ENCODE measurements at places on chromosomes 16 and 17.

DNA sequence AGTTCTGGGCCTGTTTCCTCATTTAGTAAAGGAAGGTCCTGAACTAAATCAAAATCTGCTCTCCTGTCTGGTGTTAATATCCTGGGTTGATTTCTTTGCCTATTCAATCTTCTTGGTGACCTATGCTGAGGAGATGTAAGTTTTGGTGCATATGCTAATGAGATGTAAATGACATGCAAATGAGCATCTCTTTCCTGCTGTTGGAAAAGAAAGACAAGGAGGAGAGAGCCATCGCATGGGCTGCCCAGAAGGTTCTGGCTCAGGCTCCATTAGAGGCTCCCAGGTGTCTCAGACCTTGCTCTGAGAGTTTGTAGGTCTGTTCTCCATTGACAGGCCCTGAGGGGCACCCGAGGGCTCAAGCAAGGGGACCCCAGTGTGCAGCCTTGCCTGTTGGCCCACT is 3.3 kb downstream of the ABI3 start:
- DNase-seq: no peak

DNA sequence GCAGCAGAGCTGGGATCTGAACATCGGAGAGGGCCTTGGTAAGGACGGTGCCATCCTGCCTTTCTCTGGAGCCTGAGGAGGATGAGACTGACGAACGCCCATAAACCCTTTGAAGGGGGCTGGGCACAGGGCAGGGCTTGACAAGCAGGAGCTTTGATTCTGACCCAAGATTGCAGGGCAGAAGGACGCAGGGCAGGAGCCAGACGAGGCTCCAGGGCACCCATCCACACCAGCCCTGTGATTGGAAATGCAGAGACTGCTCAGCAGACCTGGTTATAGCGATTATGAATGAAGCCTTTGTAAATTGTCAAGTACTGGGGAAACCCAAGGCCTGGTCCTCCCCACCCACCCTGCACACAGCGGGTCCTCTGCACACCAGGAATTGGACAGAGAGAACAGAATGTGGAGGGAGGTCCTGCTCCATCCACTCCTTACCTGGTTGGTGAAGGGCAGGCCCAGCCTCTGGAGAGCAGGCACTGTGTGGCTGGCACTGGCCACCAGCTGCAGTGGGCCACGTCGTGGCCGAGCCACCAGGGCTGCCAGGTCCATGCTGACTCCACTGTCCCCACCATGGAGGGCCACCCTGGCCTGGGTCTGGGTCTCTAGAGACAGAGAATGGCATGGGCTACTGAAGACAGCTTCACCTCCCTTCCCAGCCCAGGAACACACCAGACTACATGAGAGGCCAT is 68.8 kb downstream of the RMI2 start:
- DNase-seq: no peak

DNA sequence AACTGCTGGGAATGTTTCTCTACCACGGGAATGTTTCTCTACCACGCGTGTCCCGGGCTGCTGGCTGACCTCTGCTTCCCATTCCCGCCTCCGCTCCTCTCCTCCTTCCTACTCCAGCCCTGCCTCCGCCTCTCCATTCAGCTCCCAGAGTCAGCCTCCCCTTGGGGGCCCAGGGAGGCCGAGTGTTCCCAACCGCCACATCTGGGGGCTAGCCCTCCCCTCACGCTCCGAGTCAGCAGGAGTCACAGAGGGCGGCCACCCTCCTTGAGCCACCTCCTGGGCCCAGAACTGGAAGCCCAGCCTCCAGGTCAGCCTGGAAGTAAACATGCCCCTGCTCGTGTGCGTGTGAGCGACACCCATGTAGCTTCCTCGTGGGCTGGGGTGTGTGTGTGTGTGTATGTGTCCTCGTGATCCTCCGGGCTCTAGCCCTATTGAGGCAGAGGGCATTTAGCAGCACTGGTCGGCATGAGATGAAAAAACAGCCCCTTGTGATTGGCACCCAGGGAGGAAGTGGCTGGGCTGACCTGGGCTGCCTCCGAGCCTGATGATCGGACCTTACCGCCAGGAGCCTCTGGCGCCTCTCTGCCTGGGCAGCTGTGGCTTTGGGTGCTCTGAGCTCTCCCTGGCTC is 7.3 kb downstream of the CYGB start:
- no peak for DNase-seq

GRCh38 chr16:88068476-88069396 is 117.5 kb downstream of the BANP start:
- DNase-seq: no peak

DNA sequence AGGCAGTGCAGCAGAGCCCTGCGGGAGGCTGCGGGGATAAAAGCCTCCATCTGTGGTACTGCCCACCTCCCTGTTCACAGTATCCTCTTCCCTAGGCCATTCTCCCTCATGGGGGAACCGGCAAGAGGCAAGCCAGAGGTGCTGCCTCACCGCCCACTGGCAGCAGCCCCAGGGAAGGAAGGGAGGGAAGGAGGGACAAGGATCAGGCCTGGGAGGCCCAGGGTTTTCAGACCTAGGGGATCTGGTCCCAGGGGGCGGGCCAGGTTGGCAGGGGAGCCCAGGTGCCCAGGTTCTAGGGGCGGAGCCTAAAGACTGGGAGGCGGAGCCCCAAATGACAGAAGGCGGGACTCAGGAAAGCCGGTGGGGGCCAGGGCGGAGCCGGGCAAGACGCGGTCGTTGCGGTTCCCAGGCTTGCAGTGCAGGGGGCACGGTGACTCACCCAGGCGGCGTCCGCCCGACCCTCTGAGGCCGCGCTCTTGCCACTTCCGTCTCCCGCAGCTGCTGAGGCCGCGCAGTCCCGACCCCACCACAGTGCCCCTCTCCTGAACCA is 3.0 kb upstream of the MTMR4 start:
- peak; percentile 73 for DNase-seq

GRCh38 chr17:32520737-32521404 is 34.1 kb downstream of the CDK5R1 start:
- no peak for DNase-seq

DNA sequence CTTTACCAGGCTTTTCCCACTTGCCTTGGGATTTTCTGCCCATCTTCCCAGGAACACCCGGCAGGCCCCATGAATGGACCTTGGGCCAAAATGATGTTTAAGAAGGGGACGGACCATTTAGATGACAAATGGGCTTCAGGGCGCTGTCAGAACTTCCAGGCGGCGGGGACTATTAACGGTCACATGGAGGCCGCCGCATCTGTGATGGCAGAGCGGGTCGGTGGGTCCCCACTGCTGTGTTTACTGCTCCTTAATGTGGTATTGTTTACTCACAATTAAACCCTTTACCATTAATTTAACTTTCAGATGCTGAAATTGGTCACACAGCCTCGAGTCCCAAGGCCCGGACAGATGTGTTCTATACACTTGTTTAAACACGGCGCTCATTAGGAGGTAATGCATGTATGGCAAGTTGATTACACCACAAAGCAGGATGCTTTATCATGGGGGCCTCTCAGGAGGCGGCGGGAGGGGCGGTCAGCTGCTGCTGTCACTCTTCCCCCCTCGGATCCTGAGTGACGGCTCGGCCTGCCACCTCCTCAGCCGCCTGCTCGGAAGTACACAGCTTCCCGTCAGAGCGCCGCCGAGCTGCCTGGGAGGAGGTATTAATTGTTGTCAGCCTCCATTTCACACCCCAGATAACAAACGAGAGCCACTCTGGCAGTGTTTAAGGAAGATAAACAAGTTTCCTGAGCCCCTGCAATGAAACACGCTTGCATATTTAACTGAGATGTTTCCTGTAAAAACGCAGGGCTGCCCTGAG is 83.9 kb upstream of the IRX3 start:
- DNase-seq: no peak

DNA sequence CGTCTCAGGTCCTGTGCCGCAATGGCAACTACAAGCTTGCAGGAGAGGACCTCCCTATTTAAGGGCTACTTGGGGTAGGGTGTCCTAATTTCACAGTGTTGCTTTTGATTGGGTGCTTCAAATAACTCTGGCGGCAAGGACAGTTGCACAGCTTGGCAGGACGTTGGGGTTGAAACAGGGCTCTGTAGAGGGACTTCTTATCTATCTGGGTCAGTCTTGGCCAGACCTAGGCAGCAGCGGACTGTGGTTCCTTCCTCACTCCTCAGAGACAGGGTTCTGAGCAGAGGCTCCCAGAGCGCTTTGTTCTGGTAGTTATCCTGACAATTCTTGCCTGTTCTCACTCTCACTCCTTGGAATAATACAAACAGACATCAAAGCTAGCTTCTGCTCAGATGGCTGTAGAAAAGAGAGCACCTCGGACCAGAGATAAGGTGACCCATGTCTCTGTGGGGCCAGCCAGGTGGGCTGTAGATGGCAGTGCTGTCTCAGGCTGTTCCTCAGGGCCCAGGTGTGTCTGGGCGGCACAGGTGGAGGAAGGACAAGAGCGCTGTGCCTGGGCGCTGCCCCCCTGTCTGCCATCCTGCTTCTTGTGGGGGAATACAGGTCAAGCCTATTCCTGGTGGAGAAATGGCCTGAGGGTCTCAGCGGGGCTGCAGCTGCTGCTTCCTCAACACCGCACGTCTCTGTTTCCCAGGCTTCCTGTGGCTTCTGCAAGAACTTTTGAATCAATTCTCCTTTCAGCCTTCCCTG is 61.0 kb downstream of the PLD6 start:
- DNase-seq: no peak

DNA sequence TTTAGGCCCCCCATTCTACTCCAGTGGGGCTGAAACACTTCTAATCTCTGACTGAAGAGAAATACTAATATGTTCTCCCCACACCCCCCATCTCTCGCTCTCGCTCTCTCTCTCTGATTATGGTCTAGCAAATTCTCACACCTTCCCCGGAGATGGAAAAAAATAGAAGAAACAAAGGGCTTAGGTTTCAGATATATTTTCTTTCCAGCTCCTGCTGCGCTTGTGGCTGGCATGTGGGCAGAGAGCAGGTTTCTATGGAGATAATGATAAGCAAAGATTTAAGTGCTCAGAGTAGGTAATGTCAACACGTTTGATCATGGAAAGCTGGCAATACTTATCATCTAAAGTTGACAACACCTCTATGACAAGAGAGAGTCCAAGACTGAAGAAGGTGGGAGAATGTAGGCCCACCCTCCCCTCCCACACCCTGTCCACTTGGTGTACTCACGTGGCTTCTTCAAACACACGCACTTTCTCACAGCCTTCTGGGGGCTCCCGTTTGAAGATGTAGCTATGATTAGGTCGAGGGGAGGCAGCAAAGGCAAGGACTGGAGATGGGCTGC is 8.0 kb upstream of the SLC35B1 start:
- DNase-seq: no peak

DNA sequence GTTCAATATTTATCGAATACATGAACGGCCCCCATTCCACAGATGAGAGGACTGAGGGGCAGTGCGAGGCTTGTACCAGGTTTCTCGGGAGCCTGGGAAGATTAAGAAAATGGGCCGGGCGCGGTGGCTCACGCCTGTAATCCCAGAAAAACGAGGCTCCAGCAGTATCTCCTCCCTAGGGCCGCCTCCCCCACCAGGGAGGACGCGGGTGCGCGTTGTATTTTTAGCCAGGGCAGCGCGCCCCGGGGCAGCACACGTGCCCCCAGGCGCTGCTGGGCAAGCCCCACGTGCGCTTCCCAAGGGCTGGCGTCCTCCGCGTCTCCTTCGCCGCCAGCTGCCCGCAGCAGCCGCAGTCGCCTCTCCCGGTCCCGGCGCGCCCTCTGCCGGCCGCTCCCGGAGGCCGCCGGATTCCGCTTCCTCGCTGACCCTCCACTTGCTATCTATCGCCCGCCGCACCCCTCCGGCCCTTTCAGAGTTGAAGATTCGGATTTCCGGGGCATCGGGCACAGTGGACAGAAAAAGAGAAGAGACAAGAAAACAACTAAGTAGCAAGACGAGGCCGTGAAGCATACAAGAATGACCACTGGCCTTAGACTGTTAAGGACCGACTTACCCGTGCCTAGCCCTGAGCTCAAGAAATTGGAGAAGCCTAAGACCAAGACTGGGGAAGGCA is 1.9 kb upstream of the YBX2 start:
- DNase-seq: peak; percentile 87

DNA sequence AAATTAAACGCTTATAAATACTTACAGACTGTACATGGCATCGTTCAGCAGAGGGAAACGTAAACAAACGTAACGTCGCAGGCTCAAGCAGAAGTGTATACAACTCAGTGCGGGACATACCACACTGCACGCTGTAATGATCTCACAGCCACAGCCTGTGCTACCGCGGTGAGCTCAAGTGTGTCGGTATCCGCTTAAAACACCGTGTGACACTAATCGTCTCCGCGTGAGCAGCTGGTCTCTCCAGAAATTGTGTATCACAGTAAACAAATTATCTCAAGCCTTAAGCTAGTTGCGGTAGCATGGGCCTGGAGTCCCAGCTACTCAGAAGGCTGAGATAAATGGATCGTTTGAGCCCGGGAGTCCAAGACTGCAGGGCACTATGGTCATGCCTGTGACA is 115.3 kb downstream of the ANKRD11 start:
- no peak for DNase-seq

DNA sequence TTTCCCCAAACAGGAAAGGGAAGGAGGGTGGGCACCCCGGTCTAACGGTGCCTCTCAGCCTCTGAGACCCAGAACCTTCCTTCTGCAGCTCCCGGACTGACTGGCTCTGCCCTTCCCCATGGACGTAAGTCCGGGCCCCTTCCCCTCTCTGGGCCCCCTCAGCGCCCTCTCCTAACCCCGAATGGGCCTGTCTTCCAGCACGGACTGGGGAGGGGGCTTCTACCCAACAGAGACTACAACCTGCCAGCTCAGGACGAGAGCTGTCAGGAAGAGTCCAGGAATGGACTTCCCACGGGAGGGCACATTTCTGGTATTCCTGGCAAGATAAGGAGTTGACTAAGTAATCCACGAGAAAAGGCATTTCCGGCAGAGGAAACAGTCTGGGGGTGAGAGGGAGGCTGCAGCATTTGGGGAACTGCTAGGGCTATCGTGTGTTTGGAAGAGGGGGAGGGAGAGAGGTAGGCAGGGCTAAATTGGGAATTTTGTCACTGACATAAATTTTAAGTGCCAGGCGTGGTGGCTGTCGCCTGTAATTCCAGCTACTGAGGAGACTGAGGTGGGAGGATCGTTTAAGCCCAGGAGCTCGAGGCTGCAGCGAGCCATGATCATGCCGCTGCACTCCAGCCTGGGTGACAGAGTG is 12.1 kb upstream of the ALDOA start:
- DNase-seq: no peak

- DNase-seq: no peak
Measured at GRCh38 chr17:49210158-49211029, at the start of the genes ABI3 and GNGT2. TSS of gene ABI3 (plus strand) at chr17:49210707. CDS start at chr17:49210725, 18 bp downstream. TSS of gene GNGT2 (minus strand) at chr17:49210574. CDS start at chr17:49207422, 3,152 bp downstream.
